ENCODE measurements at places on chromosomes 6 and 20.

GRCh38 chr6:47109281-47109680, 67.1 kb upstream of the ADGRF1 start:
- no peak for DNase-seq

DNA sequence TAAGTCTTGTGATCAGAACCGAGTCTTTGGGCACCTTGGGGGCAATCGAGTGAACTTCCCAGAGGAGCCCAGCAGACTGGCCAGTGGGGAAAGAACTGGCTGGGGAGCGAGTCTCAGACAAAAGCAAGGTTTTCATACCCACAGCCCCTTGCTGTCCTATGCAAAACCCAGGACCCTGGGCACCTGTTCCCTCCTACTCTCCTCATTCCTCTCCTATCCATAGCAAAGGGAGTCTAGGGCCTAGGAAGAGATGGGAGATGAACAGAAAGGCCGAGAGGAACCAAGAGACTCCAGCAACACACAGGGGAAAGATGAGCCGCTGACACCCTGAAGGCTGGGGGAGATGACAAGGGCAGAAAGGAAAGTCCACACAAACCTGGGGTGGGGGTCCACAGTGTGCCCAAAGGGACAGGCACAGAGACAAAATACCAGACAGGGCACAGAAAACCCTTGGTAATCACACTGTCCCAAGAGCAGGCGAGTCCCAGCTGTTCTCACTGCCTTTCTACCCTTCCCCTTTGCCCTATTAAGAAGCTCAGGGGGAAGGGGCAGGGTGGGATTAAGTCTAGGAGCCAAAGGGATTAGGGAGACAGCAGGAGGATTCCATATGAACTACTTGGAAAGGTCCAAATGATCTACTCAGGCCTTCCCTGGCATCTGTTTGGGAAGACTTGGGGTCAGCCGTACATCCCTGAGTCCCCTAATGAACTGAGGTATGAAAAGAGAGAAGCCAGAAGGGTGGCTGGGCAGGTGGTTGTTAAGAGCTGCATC, 6.5 kb downstream of the PPP1R18 start:
- no peak for DNase-seq

DNA sequence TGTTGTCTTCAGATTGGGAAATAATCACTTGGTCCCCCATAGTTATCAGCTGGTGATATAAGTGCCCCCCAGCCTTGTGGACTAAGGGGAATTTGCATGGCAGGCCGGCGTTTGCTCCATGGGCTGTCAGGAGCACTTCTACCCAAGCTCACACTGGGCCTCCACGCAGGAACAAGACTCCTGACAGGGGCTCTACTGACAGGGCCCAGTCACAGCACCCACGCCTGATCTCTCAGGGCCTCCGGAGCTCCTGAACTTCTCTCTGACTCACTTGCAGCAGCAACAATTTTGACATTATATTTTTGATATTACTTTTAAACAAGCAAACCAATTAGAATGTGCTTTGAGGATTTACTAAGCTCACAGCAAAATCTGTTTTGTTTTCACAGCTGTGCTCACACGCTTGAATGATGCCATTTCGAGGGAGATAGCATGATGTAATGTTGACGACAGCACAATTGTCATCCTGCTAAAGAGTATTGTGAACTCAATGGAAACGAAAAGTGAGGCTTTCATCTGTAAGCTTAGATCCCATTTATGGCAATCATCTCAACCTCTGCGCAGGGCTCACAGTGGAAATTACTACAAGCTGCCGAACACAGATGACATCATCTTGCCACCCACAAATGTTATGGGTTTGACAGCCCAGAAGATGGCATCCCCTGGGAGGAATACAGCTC, 28.7 kb upstream of the TXNDC5 start:
- no peak for DNase-seq

GRCh38 chr20:8153281-8153908, 21.3 kb downstream of the PLCB1 start:
- DNase-seq = no peak

DNA sequence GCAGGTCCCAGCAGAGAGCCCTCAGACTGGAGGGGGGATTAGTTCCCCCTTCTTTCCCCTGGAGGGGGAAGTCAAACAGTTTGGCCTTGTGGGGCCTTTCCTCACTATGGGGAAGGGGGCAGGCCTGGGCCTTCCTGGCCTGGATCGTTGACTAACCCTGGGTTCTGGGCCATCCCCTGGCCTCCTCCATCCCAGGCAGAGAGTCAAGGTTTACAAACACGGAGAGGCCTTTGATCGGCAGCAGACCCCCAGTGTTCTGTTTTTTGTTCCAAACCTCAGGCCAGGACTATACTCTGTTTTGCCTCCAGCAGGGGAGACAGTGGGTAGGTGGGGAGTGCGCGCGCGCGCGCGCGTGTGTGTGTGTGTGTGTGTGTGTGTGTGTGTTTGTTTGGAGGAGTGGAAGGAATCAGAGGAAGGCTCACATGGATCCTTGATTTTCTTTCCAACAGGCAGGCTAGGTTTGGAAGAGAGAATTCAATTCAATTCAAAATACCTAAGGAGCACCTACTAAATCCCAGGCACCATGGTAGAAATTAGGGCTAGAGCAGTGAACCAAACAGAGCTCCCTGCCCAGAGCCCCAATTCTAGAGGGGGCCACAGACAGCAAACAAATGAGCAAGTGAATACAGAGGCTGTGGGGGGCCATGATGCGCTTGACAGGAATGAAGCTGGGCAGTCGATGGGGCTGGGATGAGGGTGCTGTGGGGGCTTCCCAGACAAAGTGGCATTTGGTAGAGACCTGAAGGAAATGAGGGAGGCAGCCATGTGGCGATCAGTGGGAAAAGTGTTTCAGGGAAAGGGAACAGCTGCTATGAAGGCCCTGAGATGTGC, 14.8 kb downstream of the TP53RK start:
- no peak for DNase-seq

DNA sequence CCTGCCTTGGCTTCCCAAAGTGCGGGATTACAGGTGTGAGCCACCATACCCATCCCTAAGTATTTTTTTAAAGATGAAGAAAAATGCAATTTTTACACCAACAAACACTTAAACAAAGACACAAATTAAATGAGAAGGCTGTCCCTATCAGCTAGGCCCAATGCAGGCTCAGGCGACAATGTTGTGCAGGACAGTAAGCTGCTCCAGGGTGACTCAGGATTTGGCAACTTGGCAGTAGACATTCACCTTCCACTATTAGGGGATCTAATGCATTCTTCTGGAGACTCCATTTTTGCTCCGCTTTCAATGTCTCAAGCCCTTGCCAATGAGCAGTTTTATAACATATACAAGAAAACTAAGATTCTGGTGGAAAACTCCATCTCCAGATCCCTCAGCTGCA, 19.7 kb downstream of the NDRG3 start:
- no peak for DNase-seq

DNA sequence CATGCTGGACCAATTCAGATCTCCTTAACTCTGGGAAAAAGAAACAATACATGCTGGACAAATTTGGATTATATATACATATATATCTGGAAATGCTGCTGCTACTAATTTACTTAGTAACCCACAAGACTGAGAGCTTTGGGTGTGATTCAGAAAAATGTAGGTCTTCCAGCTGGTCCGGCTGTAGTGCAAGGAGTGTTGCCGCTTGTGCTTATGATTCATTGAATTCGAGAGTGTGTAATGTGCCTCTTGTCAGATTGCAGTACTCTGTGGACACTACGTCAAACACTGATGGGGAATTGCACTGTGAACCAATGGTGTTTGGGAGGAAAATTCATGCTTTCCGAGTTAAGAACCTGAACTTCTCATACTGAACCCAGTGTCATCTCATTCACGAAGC, 1155.5 kb downstream of the EPHA7 start:
- DNase-seq = no peak

GRCh38 chr6:151488226-151488625, 5.6 kb upstream of the CCDC170 start:
- DNase-seq = no peak

GRCh38 chr6:34615574-34616226, 59.6 kb upstream of the SPDEF start:
- no peak for DNase-seq

DNA sequence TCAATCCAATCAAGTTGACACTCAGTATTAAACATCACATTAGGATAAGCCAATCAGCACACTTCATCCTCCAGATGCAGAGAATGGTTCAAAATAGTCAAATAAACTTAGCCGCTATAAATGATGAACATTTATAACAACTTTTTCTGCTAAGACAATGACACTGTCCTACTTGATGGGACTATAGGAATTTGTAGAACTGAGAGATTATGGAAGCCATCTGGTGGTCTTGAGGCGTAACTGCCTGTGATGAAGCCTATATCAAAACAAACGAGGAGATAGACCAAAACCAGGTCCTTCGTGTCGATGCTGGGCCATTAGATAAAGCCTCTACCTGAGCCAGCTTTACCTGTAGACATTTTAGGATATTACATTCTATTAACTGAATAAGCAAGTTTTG, 631.1 kb downstream of the COL12A1 start:
- DNase-seq = no peak

- no peak for DNase-seq
Observed at GRCh38 chr6:98986071-98986615, 38.4 kb upstream of the FBXL4 start.

DNA sequence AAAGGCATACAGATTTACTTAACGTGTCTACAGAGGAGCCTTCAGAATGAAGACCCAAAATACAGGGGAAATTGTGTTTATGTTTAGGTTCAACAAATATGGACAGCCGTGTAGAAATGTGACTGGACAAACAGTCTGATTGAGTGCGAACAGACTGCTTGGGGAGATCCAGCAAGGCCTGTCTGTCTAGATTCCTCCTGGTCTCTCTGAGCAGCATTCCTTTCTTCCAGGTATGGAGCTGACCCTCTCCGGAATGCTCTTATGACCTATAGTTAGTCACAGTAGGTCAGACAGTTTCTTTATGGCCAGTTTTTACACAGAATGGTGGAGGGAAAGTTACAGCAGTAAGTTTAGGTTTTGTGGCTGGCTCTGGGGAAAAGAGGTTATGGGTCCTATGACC, 9.0 kb downstream of the RIN2 start:
- DNase-seq = no peak

- no peak for DNase-seq
Observed at GRCh38 chr6:170050591-170051041, 240.3 kb downstream of the DLL1 start.

- DNase-seq = no peak
Observed at GRCh38 chr6:2134554-2134953, 110.9 kb downstream of the GMDS start.

- no peak for DNase-seq
Observed at GRCh38 chr20:3797592-3798372, 1.7 kb downstream of the CDC25B start.

DNA sequence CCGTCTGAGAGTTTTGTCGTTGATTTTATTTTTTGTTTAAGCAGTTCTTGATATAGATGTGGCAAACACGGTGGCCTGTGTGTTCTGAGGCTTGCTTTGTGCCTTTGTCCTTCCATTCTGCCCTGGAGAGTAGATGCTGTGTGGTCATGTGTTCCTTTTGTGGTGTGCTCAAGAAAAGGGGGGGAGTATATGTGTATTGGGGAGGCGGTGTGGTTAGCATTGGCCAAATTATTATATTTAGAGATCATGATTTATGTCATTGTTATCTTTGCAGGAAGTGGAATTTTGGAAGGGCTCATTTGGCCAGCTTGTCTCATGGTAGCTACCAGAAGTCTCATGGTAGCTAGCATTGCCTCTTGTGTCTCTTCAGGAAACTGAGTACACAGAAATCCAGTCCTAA, 16.4 kb downstream of the RREB1 start:
- no peak for DNase-seq

DNA sequence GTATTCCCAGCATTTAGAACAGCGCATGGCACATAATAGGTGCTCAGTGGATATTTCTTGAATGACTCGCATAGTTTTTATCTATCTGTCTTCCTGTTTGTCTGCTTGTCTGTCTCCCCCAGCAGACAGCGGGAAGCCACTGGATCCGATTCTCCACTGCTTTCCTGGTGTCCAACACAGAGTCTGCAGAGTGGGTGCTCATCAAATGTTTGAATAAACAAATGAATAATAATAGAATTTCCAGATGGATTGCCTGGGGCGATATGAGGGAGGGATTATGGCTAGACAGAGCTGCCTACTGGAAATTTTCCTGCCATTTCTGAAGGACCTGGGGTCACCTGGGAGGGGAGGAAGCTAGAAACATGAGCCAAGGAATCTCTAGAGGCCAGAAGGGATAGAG, 18.9 kb downstream of the CDH22 start:
- no peak for DNase-seq

- DNase-seq = no peak
Observed at GRCh38 chr20:3248993-3249347, 10.0 kb upstream of the SLC4A11 start.

GRCh38 chr20:64099086-64099786, 8.1 kb downstream of the NPBWR2 start:
- DNase-seq = no peak

- DNase-seq = no peak
Observed at GRCh38 chr6:24606200-24606930, 39.6 kb downstream of the KIAA0319 start.

DNA sequence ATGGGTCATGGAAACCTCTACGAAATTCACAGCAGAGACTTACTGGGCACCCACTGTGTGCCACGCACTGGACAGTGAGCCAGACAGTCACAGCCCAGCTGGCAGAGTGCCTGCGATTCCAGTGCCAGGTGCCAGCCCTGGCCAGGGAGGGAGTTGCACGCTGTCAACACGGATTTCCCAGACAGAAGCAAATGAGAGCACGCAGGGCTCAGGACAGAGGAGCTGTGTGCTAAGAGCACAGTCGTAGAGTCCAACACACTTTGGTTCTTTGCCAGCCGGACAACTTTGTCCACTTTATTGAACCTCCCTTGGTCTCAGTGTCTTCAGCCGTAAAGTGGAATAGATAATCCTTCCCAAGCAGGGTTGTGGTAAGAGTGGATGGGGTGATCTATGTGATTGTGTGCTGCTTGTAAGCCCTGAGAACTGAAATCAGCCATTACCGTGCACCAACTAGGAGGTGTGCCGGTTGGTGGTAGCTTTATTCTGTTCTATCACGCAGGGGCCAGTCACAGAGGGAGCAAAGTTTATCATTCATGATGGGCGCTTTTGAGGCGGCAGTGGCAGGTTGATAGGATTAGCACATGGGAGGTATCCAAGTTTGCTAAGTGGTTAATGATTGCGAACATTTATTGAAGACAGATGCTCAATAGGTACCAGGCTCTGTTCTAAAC, 40.6 kb downstream of the SIRPA start:
- no peak for DNase-seq

GRCh38 chr6:30844118-30844535, 40.2 kb upstream of the DDR1 start:
- peak; percentile 80 for DNase-seq

DNA sequence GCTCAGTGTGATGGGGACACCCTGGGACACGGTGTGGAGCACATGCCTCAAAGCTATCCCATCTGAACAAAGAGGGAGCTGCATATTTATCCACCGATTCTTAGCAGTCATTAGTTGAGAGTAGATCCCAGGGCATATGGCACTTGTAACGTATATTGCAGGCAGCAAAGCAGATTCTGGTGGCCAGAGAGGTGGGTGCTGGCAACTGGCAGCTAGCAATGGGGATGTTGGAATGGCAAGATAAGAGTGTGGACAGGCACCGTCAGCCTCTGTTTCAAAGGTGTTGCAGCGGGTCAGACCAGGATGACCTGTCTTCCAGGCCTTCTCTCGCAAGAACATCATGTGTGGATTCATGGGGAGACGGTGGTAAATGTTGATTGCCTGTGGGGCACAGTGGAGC, 287.8 kb upstream of the RNF24 start:
- no peak for DNase-seq
